ENCODE measurements at places on chromosomes 11 and 22. TPM values are rescaled to one million over a fixed set of nuclear protein-coding genes. Genes with fewer than 3 reads are reported as not detected.

Gene HTR3B
- total RNA-seq = not detected

- no peak overlapping the region for H3K27ac ChIP-seq
- peak overlapping the region; percentile 96 for H3K4me3 ChIP-seq
- no peaks in the 10 kb centered on the region for H3K36me3 ChIP-seq
- H3K4me1 ChIP-seq = peaks cover 33% of the 10 kb centered on the region
Observed at GRCh38 chr11:9573775-9574621, 528 bp downstream of the WEE1 start.

- H3K27ac ChIP-seq = no peak overlapping the region
- H3K4me3 ChIP-seq = no peak overlapping the region
- H3K27me3 ChIP-seq = no peaks in the 10 kb centered on the region
Observed at GRCh38 chr11:1438261-1438966, 48.2 kb downstream of the MOB2 start.

DNA sequence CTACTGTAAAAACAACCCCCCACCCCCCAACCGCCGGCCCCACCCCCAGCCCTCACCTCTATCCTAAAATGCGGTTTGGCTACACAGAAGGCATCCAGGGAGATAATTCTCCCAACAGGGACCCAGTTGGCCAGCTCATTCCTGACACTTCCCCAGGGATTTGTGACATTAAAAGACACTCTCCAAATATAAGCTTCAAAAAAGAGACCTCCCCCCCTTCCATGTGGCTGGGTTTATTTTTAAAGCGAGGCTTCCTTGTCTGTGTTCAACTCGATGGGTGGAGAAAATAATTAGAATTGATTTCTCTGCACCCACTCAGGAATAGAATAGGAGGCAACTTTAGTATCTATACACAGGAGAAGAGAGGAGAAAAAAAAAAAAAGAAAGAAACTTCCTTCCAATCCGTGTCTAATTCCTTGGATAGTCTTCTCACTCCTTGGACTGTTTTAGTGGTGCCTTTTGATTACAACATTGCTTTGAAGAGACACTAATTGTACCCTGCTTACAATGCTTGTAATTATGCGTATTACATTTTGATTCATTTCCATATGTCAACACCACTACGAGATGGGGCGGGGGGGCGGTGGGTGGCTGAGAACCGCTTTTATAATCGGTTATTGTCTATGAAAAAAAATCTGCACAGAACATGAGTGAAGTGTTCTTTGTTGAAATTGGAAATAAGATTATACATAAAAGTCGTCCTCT is 500.4 kb downstream of the MIAT start:
- H3K27me3 ChIP-seq = peaks cover 5% of the 10 kb centered on the region
- no peaks in the 10 kb centered on the region for H3K36me3 ChIP-seq
- no peaks in the 10 kb centered on the region for H3K4me1 ChIP-seq
- H3K4me3 ChIP-seq = no peak overlapping the region

DNA sequence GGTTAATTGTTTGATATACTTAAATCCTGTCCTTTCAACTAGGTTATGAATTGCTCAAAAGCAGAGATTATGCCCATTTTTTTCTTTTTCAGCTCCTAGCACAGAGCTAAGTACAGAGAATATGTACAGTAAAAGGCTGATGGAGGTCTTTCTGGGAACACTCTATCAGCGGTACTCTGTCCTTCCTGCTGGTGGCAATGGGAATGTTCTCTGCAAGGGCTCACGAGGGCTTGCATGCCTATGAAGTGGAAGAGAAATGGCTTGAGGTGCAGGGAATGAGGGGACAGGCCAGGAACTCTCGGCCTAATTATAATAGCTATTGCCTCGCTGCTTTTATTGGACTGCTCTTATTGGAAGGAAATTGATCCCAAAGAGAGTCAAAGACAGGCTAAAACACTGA is 83.7 kb upstream of the RAB1B start:
- no peak for DNase-seq
- H3K27ac ChIP-seq = no peak overlapping the region
- H3K27me3 ChIP-seq = no peaks in the 10 kb centered on the region
- peaks cover 16% of the 10 kb centered on the region for H3K36me3 ChIP-seq
- peaks cover 20% of the 10 kb centered on the region for H3K4me1 ChIP-seq
- no peak overlapping the region for H3K4me3 ChIP-seq

DNA sequence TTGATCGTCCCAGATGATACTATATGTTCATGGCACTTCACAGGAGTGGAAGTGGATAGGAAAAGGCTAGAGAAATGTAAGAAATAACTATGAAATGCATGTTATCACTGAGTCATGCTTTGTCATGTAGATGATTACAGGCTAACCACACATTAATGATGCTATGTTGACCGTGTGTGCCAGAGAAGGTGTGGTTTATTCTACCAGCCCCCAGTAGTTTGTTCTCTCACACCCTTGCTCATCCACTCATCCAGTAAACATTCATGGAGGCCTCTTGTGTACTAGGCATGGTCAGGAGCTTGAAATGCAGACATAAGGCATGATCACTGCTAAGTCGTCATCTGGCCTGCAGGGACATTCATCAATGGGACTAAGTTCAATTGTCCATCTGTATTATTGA is 153.0 kb upstream of the PITPNB start:
- H3K36me3 ChIP-seq = no peaks in the 10 kb centered on the region
- no peak overlapping the region for H3K4me3 ChIP-seq
- no peaks in the 10 kb centered on the region for H3K4me1 ChIP-seq
- H3K27me3 ChIP-seq = no peaks in the 10 kb centered on the region

DNA sequence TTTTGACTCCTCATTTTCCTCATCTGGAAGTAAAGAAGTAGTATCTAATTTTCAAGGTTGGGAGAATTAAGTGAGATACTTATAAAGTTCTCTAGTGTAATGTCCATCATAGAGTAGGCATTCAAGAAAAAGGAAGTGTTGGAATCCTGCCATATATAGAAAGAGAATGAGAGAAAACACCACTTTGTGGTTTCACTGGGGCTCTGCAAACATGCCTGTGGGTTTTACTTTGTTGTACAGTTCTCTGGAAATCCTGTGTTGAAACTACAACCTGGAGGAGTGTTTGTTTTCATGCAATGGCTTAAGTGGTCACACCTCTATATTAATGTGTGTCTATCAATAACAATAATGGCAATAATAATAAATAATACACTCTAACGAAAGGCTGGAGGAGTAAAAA is 741.7 kb downstream of the NELL1 start:
- H3K36me3 ChIP-seq = no peaks in the 10 kb centered on the region
- no peak overlapping the region for H3K4me3 ChIP-seq
- H3K4me1 ChIP-seq = no peaks in the 10 kb centered on the region
- DNase-seq = no peak

- DNase-seq = no peak
- H3K36me3 ChIP-seq = peaks cover 72% of the 10 kb centered on the region
- H3K27me3 ChIP-seq = no peaks in the 10 kb centered on the region
- peaks cover 78% of the 10 kb centered on the region for H3K4me1 ChIP-seq
- H3K27ac ChIP-seq = no peak overlapping the region
- H3K4me3 ChIP-seq = no peak overlapping the region
Observed at GRCh38 chr11:6397156-6397555, 6.9 kb downstream of the SMPD1 start.

GRCh38 chr11:128214263-128214662 is 373.1 kb downstream of the ETS1 start:
- H3K4me1 ChIP-seq = no peaks in the 10 kb centered on the region
- H3K27ac ChIP-seq = no peak overlapping the region
- no peak overlapping the region for H3K4me3 ChIP-seq
- no peak for DNase-seq
- H3K27me3 ChIP-seq = no peaks in the 10 kb centered on the region

- H3K27me3 ChIP-seq = no peaks in the 10 kb centered on the region
- H3K4me1 ChIP-seq = no peaks in the 10 kb centered on the region
- no peak for DNase-seq
- no peak overlapping the region for H3K27ac ChIP-seq
- H3K36me3 ChIP-seq = no peaks in the 10 kb centered on the region
- H3K4me3 ChIP-seq = no peak overlapping the region
Observed at GRCh38 chr11:61711498-61711897, 31.3 kb downstream of the DAGLA start.

DNA sequence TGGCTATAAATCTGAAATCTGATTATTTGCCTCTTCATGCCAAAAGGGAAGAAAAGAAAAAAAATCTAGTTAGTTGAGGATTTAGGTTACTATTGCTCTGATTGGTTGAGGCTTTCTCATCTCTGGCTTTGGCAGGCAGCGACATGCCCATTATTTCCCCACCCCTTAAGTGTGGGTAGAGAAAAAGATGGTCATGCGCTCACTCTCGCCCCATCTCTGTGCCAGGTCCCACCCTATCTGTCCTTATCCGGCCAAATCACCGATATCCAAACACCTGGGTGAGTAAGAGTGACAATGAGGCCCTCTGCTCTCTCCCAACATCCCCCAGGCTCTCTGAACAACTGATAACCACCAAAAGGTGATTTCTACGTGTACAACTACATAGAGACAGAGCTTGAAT is 31.2 kb upstream of the SNX19 start:
- H3K27ac ChIP-seq = no peak overlapping the region
- no peaks in the 10 kb centered on the region for H3K4me1 ChIP-seq
- no peak overlapping the region for H3K4me3 ChIP-seq

Gene SGSM1
- total RNA-seq = 1.9 TPM

DNA sequence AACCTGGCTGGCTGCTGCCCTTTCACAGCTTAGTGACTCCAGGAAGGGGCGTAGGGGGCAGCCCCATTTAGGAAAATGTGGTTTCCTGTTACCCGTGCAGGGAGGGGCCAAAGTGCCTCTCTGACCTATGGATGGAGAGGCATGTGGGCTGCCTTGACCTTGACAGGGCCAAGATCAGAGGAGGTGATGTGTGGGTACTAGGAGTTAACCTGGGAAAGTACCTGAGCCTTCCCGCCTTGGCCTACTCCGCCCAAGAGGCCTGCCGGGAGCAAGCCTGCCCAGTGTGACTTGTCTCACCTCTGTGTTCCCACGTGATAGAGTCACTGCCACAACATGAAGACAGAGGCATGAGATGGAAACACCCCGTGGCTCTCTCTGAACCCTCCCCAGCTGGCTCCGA is 33.4 kb downstream of the GRAMD4 start:
- H3K27ac ChIP-seq = no peak overlapping the region
- H3K4me3 ChIP-seq = no peak overlapping the region
- no peaks in the 10 kb centered on the region for H3K36me3 ChIP-seq
- DNase-seq = no peak
- H3K4me1 ChIP-seq = peaks cover 15% of the 10 kb centered on the region
- H3K27me3 ChIP-seq = no peaks in the 10 kb centered on the region

DNA sequence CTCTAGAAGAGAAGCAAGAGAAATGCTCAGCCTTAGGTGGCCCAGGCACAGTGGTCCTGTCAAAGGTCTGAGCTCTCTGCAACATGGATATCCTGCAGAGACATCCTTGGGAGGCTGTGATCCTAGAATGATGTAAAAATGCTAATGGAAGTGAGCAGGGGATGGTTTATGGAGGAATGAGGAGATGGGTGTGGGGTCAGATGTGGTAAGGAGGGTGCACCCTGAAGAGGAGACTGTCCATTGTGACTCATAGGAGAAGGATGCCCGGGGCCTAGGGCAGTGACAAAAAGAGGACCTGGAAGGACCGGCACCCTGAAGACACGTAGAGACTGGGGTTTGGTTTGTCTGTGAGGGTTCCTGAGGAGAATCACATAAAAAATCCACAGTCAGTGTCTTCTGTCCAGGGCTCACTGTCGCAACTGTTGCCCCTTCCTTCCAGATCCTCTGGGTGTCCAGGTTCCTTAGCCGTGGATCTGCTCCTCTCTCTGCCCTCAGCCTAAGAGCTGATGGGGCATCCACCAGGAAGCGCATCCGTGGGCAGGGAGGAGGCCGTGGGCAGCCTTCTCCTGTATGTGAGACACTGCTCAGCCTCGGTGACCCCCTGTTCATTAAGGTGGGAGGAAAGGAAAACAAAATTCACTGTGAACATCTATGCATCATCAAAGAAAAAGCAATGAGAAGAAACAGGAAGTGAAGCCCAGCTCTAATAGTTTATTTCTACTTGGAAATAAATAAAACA is 110.7 kb downstream of the VPREB1 start:
- H3K27me3 ChIP-seq = peaks cover 10% of the 10 kb centered on the region
- no peak overlapping the region for H3K4me3 ChIP-seq
- H3K4me1 ChIP-seq = peaks cover 6% of the 10 kb centered on the region

DNA sequence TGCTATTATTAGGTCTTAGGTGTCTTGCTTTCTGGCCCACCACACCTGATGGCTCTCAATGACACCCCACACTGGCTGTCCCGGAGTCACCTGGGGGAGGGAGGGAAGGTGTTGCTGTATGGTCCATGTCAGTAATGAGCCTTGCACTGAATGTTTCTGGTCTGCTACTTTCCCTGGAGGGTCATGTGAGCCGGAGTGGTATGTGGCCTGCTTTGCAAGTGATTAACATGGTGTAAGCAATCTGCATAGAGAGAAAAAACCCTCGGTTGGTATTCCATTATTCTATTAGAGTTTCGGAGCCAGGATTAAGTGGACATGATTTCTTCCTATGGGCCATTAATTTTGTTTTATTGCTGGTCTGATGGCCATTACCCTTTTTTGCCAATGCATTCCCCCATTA is 63.9 kb downstream of the PKNOX2 start:
- no peaks in the 10 kb centered on the region for H3K36me3 ChIP-seq
- DNase-seq = no peak
- H3K27ac ChIP-seq = no peak overlapping the region
- H3K4me1 ChIP-seq = no peaks in the 10 kb centered on the region
- no peak overlapping the region for H3K4me3 ChIP-seq

Gene PAFAH1B2
- total RNA-seq = 44.3 TPM

Gene RAB3IL1
- total RNA-seq = not detected

GRCh38 chr11:2526808-2527381 is 82.1 kb downstream of the KCNQ1 start:
- peak; percentile 60 for DNase-seq
- peaks cover 37% of the 10 kb centered on the region for H3K4me1 ChIP-seq
- no peaks in the 10 kb centered on the region for H3K27me3 ChIP-seq
- H3K36me3 ChIP-seq = peaks cover 4% of the 10 kb centered on the region

GRCh38 chr11:61120099-61120705 is 17.9 kb downstream of the CD5 start:
- peak overlapping the region; percentile 12 for H3K4me3 ChIP-seq
- DNase-seq = no peak
- peak overlapping the region; percentile 64 for H3K27ac ChIP-seq
- no peaks in the 10 kb centered on the region for H3K27me3 ChIP-seq
- H3K4me1 ChIP-seq = peaks cover 72% of the 10 kb centered on the region

Gene CATSPER1
- total RNA-seq = not detected

GRCh38 chr22:39926753-39927152 is 25.9 kb downstream of the GRAP2 start:
- peaks cover 89% of the 10 kb centered on the region for H3K4me1 ChIP-seq
- H3K36me3 ChIP-seq = peaks cover 21% of the 10 kb centered on the region
- H3K27me3 ChIP-seq = no peaks in the 10 kb centered on the region
- DNase-seq = no peak

- no peak overlapping the region for H3K4me3 ChIP-seq
- no peak for DNase-seq
- H3K27me3 ChIP-seq = peaks cover 9% of the 10 kb centered on the region
- no peaks in the 10 kb centered on the region for H3K4me1 ChIP-seq
- no peaks in the 10 kb centered on the region for H3K36me3 ChIP-seq
Observed at GRCh38 chr11:7872890-7873289, 58.2 kb downstream of the OR10A6 start.

DNA sequence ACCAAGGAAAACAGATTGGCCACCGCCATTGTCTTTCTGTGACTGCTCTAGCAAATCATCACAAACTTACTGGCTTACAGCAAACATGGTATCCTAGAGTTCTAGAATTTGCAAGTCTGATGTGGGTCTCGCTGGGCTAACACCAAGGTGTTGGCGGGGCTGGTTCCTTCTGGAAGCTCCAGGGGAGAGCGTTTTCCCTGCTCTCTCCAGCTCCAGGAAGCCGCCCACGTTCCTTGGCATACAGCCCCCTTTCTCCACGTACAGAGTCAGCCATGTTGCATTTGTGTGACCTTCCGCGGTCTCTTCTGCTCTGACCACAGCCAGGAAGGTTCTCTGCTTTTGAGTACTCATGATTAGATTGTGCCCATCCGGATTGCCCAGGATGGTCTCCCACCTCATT is 27.5 kb downstream of the TBC1D22A start:
- H3K27ac ChIP-seq = peak overlapping the region; percentile 91
- H3K4me1 ChIP-seq = peaks cover 55% of the 10 kb centered on the region
- no peak for DNase-seq
